ENCODE measurements at places on chromosomes 5 and 9.

- no peak for DNase-seq
These were observed 53.4 kb upstream of the PAM start for GRCh38 chr5:102701748-102702147.

DNA sequence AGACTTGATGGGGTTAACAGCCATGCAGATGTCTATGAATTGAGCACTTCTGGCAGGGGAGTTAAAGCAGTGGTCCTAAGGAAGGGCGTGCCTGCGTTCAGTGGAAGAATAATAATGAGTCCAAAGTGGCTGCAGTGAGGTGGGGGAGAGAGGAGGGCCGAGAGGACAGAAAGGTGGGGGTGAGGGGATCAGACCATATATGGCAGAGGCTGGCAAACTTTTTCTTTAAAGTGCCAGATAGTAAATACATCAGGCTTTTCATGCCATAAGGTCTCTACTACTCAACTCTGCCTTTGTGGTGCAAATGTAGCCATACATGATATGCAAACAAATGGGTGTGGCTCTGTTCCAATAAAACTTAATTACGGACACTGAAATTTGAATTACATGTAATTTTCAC, 77.1 kb downstream of the STRBP start:
- no peak for DNase-seq

- no peak for DNase-seq
These were observed 167.3 kb upstream of the FST start for GRCh38 chr5:53313145-53313544.

- no peak for DNase-seq
These were observed 139.5 kb downstream of the SAXO1 start for GRCh38 chr9:18893491-18893890.

DNA sequence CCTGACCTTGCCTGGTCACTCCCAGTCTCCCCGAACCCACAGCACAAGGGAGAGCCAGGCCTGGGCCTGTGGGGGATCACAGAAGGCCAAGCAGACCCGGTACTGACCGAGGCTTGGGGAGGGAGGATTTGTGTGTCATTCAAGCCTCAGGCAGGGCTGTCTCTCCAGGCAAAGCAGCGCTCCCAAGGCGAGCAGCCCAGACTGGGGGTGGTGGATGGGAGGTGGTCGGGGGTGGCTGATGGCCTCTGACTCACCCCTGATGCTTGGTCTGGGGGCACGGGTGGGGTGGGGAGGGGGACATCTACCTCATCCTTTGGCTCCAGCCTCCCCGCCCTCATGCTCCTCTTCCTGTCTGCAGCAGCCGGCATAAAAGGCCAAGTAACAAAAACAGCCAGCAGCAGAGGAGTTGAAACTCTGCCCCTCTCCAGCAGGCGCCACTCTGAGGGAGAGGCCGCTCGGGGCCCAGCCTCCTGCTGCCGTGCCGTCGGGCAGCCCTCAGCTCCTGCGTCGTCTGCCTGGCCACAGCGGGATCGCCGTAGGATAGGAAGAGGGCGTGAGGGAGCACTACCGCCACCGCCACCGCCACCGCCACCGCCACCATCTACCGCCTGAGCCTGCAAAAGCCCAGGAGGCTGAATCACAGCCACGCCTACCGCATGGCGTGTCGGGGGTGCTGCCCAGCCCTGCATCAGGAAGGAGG, 166.0 kb downstream of the OLFM1 start:
- no peak for DNase-seq

- no peak for DNase-seq
These were observed 47.6 kb downstream of the KLHL3 start for GRCh38 chr5:137688210-137688840.

DNA sequence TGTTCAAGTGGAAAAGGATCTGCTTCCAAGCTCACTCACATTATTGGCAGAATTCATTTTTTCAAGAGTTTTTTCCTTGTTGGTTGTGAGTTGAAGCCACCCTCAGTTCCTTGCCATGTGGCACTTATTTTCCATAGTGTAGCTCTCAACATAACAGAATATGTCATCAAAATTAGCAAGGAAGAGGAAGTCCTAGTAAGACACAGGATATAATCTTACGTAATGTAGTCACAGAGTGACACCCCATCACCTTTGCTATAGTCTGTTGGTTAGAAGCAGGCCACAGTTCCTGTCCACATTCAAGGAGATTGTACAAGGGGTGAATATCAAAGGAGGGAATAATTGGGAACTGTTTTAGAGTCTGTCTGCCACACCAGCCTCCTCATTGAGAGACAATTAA, 15.7 kb downstream of the IRGM start:
- DNase-seq: no peak

- no peak for DNase-seq
These were observed 6.0 kb upstream of the GPR21 start for GRCh38 chr9:123027517-123027916.

- DNase-seq: no peak
These were observed 8.2 kb upstream of the DOCK2 start for GRCh38 chr5:169628892-169629291.

- no peak for DNase-seq
These were observed 12.5 kb upstream of the ZSWIM6 start for GRCh38 chr5:61319388-61320146.

DNA sequence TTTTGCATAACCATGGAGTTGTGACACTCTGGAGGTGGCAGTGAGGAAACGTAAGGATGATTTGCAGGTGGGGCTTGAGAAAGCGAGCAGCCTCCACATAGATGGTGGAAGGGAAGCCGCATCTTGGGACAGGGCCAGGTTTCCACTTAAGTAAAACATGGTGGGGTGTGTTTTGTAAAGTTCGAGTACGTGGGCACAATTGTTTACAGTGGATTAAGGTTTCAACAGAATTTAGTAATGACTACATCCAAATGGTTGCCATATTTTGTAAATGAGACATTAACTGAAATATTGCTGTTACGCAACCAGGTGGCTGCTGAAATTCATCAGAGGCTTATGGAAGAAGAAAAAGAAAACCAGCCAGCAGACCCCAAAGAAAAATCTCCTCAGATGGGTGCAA, 85.4 kb upstream of the IL7R start:
- no peak for DNase-seq

DNA sequence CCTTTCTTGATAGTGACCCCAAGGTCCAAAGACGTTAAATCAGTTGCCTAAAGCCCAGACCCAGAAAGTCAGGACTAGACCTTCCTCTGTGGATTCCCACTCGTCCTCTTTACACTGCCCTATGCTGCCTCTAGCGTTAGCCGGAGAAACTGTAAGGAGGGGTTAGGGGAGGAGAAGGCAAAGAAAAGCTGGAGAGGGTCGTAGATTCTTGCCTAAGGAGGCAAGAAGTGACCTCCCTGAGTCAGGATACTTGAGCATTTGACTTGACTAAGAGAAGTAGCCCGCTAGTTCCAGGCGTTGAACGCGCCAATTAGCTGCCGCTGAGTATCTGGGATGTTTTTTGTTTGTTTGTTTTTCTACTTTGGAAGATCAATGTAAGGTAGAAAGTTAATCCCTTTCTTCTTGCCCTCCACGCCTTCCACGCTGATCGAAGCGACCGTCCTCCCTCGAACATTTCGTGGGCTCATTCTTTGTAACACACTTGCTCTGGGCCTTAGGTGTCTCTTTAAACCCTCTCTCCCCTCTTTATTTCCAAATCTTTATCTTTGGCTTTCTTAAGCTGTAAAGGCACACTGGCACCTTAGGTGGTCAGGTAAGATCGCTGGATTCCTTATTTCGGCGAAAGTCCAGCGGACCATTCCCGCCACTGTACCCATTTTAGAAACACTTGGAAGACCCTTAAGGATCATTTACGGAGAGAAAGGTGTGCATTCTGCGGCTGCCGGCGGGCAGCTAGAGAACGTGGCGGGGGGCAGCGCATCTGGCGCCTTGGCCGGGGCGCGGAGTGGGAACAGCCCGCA, 5.1 kb upstream of the RGMB start:
- no peak for DNase-seq

- no peak for DNase-seq
These were observed 31.9 kb downstream of the CAMK4 start for GRCh38 chr5:111256128-111256527.
